ENCODE measurements at places on chromosomes 4 and X. TPM values are rescaled to one million over a fixed set of nuclear protein-coding genes. Genes with fewer than 3 reads are reported as not detected.

The LARP7 gene
- total RNA-seq = 22.9 TPM

The P2RY8 gene
- total RNA-seq = not detected

The DMD gene
- 13.3 TPM for total RNA-seq

- no peak for DNase-seq
These were observed 77.0 kb downstream of the ZNF827 start for GRCh38 chr4:145861336-145862318.

DNA sequence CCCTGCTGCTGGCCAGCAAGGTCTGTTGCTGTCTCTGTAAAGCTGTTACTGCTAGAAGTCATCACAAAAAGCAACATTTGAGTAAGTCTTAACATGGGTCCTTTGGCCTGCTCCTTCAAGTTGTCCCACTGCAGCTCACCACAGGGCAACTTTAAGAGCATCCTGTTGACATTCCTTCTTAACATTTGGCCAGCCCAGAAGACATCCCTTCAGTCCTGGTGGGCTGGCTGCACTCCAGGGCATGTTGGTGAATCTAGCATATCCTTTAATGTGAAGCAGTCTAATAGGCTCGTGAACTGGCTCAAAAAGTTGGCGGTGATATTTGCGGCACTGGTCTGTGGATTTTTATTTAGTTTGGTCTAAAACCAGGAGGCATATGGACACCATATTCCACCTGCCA lies 92.2 kb upstream of the MAML3 start:
- no peak for DNase-seq
